ENCODE measurements at places on chromosomes 7 and 10.
A peak's percentile ranks its signal among the peaks of the same experiment; 100 is the strongest.

GRCh38 chr10:71835671-71836595 lies 15.1 kb downstream of the PSAP start:
- no peak for DNase-seq

DNA sequence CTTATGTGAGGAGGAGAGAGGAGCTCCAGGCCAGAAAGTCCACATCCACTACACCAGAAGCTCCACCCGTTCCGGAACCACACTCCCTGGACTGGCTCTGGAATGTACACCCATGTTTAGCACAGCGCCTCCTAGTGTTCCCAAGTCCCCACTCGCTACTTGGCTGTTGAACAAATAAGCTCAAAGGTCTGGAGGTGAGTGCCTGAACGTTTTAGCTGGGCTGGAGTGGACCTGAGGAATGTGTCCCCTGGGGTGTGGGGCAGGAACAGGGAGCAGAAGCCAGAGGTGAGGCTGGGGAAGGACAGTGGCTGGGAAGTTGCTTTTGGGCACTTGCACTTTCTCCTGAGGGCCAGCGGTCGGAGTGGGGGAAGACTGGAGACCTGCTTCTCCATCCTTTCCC lies 164.1 kb upstream of the CDCA7L start:
- DNase-seq: no peak

DNA sequence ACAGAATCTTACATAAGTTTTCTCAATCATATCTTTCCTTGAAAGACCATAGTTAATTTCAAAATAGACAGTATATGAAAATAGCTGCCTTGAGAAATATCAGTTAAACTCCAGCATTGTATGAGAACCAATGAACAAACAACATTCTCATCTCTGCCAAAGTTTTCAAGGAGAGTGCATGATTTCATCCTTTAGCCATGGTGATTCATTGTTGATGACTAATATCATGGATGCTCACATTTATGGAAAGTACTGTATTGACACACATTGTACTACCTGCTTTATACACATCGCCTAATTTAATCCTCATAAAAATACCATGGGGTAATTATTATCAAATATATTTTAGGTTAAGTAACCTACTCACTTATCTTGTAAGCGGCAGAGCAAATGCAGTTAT lies 250.3 kb downstream of the CNTNAP2 start:
- DNase-seq: no peak

DNA sequence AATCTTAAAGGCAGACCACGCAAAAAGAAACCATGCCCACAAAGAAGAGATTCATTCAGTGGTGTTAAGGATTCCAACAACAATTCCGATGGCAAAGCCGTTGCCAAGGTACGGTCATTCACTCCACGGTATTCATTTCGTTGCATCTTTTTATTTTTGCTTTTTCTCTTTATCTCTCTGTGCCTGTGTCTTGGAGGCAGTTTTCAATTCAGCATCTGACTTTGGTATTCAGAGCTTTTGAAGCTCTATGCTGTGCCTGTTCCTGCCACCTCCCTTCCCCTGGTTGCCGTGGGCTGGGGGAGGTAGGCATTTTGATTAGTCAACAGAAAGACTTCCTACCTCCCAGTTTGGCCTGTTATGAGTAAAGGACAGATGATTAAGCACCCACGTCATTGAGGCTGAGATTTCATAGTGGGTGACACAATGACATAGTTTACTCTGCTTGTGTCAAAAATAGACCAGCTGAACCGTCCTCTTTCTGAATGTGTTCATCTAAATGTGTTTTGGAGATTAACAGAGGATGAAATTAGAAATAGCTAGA lies 149.5 kb downstream of the ARID5B start:
- DNase-seq: peak; percentile 66

GRCh38 chr10:121032460-121032859 lies 181.3 kb downstream of the WDR11 start:
- DNase-seq: no peak

GRCh38 chr7:28759475-28759971 lies 198.6 kb downstream of the TRIL start:
- no peak for DNase-seq

- DNase-seq: no peak
Observed at GRCh38 chr7:149463500-149464161, 2.8 kb upstream of the ZNF777 start.

- DNase-seq: peak; percentile 88
Observed at GRCh38 chr10:97318772-97319651, at the start of gene FRAT1. Gene FRAT1, plus strand, starts transcription at chr10:97319271. Its CDS starts 183 bp downstream, at chr10:97319454.

All from activated T-cell treated with anti-CD3 and anti-CD28 coated beads for 4 hours (primary cell).